Lower leg skin (tissue), 4 donors: ENCODE measurements at places on chromosomes 5 and 9. TPM values are rescaled to one million over a fixed set of nuclear protein-coding genes. Genes with fewer than 3 reads are reported as not detected.

TRPM3 gene
- total RNA-seq: 0.29 TPM

DNA sequence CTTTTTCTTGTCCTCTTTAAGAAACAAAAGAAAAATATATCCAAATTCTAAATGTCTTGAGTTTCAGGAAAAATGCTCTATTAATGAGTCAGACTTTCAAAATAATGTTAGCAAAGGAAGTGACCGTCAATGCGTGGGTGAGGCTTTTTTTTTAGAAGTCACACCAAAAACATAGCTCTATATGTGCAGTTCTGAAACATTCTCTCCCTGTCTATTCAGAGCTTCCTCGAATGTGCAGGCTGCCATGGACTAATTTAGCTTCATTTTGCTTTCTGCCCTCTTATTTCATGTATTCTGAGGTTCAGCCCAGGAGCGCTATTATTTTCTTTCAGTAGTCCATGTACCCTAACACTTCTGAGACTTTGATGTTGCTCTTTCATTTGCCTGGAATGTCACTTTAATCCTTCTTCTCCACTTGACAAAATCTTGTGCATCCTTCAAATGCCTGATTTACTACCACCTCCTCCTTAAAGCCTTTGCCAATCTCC is 72.5 kb upstream of the RASA1 start:
- no peak for DNase-seq

GRCh38 chr5:98794414-98795080 is 21.1 kb downstream of the RGMB start:
- DNase-seq: no peak

DNA sequence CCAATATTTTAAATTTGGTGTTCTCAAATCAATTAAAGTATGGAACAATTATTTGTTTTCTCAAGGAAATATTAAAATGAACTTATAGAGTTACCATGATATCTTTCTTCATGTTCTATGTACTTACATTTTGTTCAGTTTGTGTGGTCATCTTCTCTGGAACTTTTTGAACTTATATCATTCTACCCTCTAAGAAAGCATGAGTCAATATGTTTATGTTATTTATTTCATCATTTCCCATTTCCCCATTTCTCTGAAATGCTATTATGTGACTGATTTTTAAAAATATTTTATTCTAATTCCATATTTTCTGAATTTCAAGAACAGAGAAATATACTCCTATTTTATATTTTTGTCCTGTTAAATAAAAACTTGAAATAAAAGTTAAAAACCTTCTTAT is 123.5 kb upstream of the ACOT12 start:
- DNase-seq: no peak

GRCh38 chr5:57504357-57504756 is 21.7 kb upstream of the ACTBL2 start:
- no peak for DNase-seq

- no peak for DNase-seq
Measured at GRCh38 chr5:926417-927171, 33.9 kb downstream of the TRIP13 start.
